Fibroblast of lung (primary cell): ENCODE measurements at places on chromosomes 11 and 22. TPM values are rescaled to one million over a fixed set of nuclear protein-coding genes. Genes with fewer than 3 reads are reported as not detected.

Gene OR10A2
- not detected in 2 replicates for total RNA-seq

DNA sequence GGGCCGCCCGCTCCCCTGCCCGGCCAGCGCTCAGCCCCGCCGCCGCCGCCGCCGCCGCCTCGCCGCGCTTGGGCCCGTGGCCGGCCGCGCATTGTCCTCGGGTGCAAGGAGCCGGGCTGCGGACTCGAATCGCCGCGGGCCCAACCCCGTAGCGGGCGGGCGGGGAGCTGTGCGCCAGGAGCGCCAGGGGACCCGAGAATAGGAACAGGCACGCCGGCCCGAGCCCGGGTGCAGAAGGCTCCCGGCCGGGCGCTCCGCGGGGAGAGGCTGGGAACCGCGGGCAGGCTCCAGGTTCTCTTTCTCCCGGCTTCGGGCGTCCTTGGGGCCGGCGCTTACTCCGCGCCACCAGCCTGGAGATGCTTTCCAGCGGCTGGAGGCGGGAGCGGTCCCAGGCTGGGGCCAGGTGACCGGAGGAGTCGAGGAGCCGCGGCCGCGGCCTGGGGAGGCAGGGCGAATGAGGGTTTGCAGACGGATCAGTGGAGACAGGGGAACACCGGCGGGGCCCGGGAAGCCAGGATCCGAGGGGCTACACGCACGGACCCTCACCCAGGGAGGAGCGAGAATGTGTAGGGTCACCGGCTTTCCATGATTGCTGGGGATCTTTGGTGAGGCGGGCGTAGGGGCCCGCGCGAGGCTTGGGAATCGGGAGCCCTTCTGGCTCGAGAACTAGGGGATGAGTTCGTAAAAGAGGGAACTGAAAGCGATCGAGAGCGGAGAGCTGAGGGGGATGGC lies 726 bp downstream of the PKNOX2 start:
- peak; percentile 54 for DNase-seq
- H3K27me3 ChIP-seq: no peaks in the 10 kb centered on the region
- H3K27ac ChIP-seq: peak overlapping the region; percentile 74
- H3K4me1 ChIP-seq: peaks cover 31% of the 10 kb centered on the region
- no peaks in the 10 kb centered on the region for H3K36me3 ChIP-seq

DNA sequence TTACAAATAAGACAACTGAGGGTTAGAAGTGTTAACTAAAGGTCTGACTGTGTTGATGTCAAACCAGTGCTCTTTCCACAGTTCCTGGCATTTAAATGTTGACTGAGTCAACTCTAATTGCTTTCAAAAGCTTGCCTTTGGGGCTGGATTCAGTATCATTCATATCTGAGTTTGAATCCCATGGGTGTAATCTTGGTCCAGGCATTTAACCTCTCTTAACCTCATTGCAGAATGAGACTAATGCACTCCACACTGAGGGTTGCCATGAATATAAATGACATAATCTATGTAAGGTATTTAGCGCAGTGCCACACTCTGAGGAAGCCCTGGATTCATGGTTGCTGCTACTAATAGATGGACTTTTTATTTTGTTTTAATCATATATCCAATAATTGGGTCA lies 274.3 kb downstream of the DDX10 start:
- no peak overlapping the region for H3K27ac ChIP-seq
- H3K27me3 ChIP-seq: no peaks in the 10 kb centered on the region
- H3K36me3 ChIP-seq: no peaks in the 10 kb centered on the region
- DNase-seq: no peak
- H3K4me1 ChIP-seq: no peaks in the 10 kb centered on the region

GRCh38 chr11:87739766-87740165 lies 435.5 kb downstream of the RAB38 start:
- no peak for DNase-seq

DNA sequence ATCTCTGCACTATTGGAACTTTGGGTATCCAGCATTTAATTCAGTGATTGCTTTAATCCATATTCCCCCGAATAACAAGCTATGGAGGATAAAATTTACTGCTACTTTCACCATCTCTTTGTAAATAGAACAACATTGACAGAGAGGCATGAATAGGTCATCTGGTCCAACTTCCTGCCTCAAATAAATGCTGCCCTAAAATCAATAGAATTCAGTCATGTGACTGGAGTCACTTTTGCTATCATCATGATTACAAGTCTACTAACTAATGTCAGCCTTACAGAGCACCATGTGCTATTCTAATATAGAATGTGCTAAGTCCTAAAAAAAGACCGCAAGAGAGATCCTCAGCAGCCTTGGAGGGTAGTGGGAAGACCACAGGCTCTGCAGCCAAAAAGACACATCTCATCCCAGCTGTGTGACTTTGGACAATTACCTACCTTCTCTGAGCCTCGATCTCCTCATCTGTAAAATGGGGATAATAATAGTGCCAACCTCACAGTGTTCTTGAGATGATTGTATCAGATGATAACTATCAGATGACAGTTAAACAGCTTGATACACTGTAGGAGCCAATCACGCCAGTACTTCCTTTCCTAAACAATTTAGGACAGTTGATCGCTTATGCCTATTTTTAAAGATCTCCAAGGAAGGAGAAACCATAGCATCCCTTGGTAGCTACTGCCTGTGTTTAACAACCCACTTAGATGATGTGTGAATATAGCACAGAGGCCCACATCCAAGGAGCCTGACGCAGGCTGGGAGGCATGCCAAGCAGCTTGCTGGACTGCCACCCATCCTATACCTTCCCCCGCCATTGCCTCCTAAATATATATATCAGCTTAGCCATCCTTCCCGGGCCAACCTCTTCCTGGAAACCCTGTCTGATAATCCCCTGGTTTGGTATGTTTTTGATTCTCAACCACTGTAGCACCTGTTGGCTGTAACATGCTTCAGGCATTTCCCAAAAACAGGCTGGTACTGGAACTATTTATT lies 77.3 kb upstream of the PHF21A start:
- no peak for DNase-seq
- H3K4me1 ChIP-seq: no peaks in the 10 kb centered on the region
- no peak overlapping the region for H3K27ac ChIP-seq
- peaks cover 19% of the 10 kb centered on the region for H3K27me3 ChIP-seq
- H3K36me3 ChIP-seq: no peaks in the 10 kb centered on the region
- H3K4me3 ChIP-seq: no peak overlapping the region

DNA sequence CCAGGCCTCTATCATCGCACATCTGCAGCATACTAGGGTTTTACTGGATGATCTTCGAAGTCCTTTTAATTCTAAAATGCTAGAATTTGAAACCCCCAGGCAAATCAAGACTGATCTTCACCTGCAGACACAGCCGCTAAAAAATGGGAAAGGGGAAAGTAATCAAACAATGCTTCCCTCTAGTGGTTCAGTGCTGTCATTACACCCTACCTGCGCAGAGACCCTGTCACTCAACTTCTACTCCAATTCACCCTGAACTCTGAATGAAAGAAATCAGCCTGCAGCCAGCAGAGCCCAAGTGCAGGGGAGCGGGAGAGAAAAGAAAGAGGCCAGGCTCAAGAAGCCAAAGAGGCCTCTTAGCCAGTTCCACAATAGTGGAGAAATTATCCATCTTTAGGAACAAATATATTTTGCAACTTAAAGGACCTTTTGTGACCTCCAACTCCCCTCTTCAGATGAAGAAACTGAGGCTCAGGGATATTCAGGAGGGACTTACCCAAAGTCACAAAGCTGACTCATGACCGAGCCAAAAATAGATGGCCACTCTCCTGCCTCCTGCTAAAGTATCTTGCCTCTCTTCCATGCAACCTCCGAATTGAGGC lies 33.0 kb downstream of the SERGEF start:
- no peak overlapping the region for H3K27ac ChIP-seq
- DNase-seq: peak; percentile 19
- H3K4me3 ChIP-seq: no peak overlapping the region
- H3K36me3 ChIP-seq: no peaks in the 10 kb centered on the region
- H3K4me1 ChIP-seq: no peaks in the 10 kb centered on the region
- H3K27me3 ChIP-seq: no peaks in the 10 kb centered on the region
